ENCODE measurements at places on chromosomes 3 and 15.

DNA sequence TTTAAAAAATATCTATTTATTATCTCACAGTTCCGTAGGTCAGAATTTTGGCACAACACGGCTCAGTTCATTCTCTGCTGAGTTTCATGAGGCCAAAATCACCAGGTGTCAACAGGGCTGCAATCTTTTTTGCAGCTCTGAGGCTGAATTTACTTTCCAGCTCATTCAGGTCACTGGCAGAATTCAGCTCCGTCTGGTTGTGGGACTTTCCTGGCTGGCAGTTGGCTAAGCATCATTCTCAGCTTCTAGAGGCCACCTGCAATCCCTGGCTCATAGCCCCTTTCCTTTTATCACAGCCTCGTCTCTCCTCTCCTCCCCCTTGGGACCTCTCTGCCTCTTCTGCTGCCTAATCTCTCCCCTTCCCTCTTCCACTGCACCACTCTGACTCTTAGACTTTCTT, 174.0 kb upstream of the WNT5A start:
- DNase-seq = no peak

GRCh38 chr15:60681353-60681752, 202.4 kb upstream of the ICE2 start:
- no peak for DNase-seq

DNA sequence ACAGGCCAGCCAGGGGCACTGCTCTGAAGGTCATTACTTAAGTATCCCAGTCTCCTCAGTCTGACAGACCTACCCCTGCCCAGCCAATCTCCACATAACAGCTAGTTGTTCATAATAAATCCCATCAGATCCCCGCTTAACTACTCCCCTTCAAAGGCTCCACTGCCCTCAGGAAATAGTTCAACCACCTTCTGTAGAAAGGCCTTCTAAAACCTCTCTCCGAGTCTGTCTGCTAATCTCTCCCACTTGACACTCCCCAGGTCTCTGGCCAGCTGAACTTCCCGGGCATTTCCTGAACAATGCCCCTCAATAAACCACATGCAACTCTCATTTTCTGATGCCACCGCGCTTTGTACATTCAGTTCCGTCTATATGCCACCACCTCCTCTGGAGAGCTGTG, 6.0 kb downstream of the PRC1 start:
- DNase-seq = no peak

- DNase-seq = no peak
Measured at GRCh38 chr15:25057574-25057973, 102.8 kb downstream of the SNRPN start.

DNA sequence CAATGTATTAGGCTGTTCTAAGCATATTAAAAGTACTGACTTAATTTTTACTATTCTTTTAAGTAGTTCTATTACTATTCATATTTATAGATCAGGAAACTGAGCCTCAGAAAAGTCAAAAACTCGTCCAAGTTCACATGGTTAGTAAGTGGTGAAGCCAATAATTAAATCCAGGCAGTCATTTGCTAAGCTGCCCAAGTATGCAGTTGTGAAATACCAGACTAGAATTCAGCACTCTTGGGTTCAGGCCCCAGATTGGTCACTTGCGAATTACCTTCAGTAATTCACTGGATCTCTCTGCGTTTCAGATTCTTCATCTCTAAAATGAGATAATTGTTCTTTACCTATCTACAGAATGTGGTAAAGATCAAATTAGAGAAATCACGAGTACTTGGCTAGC, 161.9 kb upstream of the CADPS start:
- DNase-seq = no peak

- DNase-seq = no peak
Measured at GRCh38 chr15:68148039-68148438, 57.1 kb downstream of the CALML4 start.

DNA sequence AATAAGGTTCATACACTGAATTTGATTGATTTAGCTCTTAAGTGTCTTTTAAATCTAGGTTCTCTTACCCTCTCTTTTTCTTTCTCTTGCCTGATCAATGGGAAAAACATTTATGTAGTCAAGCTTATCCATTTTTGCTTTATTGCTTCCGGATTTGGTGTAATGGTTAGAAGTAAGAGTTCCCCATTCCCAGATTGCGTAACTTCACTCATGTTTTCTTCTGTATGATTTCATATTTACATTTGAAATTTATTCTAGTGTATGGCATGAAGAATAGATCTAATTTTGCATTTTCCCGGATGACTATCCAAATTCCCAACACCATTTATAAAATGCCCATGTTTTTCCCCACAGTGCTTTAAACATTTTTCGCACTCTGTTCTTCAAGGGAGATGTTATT, 27.9 kb upstream of the SV2B start:
- DNase-seq = no peak

DNA sequence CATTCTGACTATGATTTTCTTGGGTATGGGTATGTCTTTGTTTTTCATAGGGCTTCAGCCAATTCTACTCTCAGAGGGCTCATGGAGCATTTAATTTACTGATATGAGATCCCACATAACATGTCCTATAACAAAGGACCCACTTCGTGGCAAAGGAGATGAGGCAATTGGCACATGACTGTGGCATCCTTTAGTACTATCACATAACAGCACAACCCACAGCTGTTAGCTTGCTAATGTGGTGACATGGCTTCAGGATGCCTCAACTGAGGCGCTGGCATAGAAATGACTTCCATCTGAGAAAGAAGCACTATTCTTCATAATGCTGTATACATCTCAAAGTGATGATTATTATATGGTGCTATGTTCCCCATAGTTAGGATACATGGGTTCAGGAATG, 48.1 kb upstream of the RFX7 start:
- no peak for DNase-seq

GRCh38 chr15:95770196-95770595, 560.3 kb upstream of the NR2F2 start:
- DNase-seq = no peak

DNA sequence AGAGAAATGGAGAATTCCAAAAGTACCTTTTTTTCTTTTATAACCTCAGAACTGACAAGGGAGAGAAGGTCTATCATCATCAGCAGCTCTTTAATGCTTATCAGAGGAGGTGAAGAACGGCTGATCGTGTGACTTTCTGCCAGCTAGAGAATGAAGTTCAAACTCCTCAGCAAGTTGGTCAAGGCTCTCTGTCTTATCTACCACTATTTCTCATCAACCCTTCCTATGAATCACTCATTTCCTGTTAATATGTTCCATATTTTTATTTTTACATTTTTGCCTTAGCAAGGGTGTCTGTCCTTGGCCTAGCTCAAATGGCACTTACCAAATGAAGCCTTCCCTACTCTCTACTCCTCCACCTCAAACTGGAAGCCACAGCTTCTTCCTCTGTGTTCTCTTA, 73.1 kb upstream of the TSPAN3 start:
- no peak for DNase-seq

- DNase-seq = no peak
Measured at GRCh38 chr3:44363591-44363990, 25.0 kb downstream of the TCAIM start.

DNA sequence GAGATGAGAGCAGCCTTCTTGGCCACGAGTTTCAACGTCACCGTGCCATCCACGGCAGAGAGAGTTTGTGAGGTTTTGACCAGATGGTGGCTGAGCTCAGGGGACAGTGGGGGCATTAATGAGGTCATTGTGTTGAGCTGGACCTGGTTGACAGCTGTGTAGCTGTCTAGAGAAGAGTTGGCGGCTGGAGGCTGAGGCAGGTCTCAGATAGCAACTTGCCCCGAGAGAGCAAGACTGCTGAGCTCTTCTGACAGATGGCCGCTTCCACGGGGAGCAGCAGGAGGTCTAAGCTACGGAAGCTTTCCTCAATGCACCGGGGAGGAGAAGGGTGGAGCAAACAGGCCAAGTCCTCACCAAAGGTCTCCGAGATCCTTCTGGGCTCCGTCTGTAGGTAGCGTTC, 44.8 kb upstream of the EIF5A2 start:
- no peak for DNase-seq

DNA sequence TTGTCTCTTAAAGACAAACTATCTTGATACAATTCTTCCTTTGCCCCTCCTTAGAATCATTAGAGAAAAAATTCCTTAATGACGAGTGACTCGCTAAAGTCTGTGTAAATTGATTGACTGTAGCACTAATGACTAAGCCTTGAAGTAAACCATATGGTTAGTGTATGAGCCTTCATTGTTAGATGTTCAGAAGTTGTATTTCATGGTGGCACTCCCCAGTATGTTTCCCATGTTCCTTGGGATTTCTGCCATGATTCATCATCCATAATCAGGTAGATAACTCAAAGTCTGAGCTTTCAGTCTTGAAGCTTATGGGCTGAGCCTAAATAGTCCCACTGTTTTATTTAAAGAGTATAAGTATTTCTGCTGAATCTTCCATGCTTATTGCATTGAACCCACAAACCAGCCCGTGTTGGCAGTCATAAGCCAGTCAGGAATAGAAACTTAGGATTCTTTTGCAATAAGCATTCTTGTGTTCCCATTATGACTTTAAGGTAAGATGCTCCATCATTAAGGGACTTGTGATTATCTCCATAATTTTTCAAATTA, 371.2 kb upstream of the RARB start:
- no peak for DNase-seq

GRCh38 chr15:69940441-69941300, 157.0 kb downstream of the TLE3 start:
- DNase-seq = no peak

DNA sequence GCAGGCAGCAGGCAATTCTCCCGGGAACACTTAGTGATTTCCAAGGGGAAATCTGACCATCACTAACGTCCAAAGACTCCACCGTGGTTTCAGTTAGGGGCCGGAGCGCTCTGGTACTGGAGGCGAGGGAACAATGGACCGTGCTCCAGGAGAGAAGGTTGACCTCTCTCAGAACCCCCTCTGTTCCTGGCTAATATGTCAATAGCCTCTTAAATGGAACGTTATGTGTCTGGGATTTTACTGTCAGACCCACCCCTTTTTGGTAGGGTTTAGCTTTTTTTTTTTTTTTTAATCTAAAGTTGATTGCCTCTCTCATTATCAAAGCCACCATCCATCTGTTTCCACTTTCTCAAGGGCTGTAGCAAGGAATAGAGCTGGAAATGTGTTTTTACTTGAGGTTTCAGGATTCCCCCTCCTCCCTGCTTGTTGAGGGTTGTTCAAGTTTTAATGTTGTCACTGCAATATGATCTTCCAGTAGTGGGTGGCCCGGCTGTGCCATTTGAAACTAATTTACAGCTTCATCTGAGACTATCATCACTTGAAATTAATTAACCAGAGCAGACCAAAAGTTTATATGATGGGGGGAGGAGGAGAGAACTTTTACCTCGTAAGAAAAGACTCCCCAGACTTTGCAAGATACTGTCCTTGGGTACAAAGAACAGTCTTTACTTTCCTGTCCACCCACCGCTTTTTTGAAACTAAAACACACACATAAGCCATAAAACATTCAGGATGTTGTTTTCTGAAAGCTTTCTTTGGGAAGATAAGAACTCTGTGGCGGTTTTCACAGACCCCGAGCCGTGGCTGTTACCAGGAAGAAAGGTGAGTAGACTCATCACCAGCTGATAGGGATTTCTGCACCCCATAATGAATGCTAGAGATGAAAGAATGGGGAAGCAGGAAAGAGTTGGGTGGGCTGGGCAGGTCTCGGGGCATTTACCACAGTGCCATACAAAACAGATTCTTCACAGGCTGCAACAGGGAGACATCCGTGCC, 187.8 kb downstream of the UACA start:
- DNase-seq = no peak

GRCh38 chr3:97820780-97821179, 1.0 kb upstream of the CRYBG3 start:
- DNase-seq = no peak

All from stimulated activated CD8-positive, alpha-beta memory T cell treated with anti-CD3 and anti-CD28 coated beads, Interleukin-4, amount 100 ng/mL, for 4 hours (primary cell).